ENCODE measurements at places on chromosomes 12 and 14.

GRCh38 chr14:78104655-78105054 lies 65.5 kb upstream of the NRXN3 start:
- DNase-seq, result no peak

DNA sequence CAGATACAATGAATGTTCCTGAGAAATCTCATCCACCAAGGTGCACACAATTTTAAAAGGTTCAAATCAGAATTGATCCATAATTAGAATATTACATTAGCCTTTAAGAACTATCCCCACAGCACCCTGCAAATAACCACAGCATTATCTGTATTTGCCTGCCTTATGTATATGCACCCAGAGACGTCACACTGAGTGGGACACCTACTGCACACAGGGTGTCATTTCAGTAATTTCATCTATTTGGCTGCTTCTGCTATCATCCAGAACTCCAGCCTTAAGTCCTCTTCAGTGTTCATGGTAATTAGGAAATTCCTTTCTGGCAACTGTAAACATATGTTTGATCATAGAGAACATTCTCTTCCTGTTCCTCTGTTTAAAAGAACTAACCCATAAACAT lies 298.4 kb downstream of the SYT1 start:
- DNase-seq, result no peak

DNA sequence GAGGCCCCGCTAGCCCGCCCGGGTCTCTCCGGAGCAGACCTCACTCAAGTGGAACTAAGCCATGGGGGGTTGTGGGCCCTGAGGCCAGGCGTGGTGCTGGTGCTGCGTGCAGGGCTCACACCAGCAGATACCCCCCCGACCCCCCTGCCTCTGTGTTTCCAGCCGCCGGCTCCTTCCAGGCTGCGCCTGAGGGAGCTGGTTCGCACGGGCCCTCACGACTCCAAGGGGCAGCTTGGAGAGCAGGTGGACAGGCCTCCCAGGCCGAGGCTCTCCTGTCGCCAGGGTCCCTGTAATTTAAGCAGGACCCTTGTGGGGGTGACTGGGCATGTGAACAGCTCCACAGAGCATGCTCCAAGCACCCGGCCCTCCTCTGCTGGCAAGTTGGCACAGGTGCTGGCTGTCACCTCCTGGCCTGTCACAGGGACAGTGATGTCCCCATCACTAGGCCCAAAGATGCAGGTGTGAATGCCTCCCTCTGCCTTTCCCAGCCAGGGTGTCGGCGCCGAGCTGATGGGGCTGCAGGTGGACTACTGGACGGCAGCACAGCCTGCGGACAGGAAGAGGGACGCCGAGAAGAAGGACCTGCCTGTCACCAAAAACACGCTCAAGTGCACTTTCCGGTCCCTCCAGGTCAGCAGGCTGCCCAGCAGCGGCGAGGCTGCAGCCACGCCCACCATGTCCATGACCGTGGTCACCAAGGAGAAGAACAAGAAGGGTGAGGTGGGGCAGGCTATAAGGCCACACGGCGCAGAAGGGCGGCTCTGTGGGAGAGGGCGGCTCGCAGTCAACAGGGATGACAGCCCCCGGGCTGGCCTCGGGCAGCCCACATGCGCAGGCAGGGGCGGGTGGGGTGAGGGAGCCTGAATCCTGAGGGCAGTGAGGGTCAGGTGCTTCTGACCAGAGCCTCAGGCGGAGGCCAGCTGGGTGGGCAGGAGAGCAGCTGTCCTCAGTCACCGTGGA lies 5.9 kb upstream of the TEX22 start:
- no peak for DNase-seq

DNA sequence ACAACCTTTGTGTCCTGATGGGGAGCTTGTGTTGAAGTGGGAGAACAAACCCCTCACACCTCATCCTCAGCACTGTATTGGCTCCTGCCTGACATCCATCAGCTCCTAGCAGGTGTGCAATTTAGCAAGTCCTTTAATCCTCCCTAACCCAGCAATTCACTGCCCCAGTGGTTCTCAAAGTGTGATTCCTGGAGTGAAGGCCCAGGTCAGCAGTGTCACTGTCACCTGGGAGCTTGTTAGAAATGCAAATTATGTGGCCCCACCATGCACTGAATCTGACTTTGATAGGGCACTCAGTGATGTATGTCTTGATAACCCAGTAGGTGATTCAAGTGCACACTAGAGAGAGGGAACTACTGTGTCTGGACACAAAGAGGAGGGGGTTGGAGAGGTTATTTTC lies 133.6 kb downstream of the FGD4 start:
- DNase-seq, result no peak

DNA sequence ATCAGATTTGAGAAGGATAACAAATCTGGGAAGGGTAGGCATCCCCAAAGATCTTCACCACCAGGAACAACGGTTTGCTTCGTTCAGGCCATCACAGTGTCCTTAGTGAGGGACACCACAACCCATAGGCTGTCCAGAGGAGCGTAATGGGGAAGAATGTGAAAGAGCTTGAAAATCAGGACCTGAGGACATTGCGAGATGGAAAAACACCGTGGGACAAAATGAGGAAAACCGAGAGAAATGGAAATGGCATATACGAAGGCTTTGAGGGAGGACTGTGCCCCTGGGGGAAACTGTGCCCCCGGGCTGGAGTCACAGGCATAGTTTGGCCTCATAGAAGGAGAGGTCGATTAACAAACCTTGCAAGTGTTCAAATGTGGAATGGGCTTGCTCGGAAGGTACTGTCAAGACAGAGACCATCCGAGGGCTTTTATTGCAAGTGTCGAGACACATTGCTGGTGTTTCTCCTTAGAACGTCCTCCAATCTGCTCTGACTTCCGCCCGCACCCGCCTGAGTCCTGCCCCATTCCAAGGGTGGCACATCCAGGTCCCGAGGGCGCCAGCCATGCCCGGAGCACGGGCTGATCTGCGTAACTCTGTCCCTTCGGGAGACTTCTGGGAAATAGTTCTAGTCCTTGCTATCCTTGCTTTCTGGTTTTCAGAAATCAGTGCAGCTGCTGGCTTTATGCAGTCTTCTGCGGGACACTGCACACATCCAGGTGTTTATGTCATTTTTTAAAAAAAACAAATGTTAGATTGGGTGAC lies 885 bp upstream of the PALS1 start:
- DNase-seq, result no peak

- no peak for DNase-seq
These were observed 258.6 kb downstream of the ADAMTS20 start for GRCh38 chr12:43293396-43293795.

- DNase-seq, result no peak
These were observed 100.4 kb upstream of the FGD4 start for GRCh38 chr12:32298917-32299316.

DNA sequence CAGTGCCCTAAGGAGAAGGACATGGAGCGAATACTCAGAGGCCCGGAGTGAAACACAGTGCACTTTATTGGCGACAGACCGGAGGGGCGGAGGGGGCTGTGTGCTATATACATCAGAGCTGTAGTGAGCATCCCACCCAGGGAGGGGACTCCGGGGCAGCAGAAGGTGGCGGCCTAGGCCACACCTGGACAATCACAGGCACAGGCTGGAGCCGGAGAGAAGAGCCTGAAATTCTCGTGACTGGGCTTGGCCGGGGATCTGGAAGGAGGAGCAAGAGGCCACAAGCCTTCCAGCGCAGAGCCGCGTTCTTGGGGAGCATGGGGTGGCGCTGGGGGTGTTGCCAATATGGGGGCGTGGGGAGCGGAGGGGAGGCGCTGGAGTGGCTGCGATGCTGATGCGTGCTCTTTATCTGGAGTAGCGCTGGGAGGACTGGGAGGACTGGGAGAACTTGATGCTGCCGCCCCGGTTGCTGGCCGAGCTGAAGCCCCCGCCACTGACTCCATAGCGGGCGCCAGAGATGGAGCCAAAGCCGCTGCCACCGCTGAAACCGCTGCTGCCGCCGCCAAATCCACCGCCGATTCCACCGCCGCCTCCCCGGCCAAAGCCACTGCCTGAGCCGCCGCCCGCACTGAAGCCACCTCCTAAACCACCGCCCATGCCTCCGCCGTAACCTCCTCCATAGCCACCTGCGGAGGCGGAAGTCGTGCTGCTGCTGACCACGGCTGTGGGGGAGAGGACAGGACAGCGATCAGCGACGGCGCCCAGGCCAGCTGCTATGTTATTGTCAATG lies 6.1 kb downstream of the KRT3 start:
- DNase-seq, result no peak

- DNase-seq, result no peak
These were observed 1.9 kb downstream of the GYS2 start for GRCh38 chr12:21602774-21603173.

DNA sequence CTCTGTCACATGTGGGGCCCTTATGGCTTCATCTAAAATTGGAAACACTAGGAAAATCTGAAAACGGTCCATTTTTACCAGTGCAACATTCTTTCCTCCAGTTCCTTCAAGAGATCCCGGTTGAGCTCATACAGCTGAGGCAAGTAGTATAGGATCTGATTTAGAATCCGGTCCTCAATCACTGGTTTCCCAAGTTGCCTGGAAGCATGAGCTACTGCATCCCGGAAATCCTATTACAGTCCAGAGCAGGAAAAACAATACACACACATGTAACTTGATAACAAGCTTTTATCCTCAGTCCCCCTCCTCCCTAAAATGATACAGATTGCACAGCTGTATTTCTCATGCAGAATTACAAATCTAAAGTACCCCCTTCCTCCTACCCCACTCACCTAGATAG lies 67.9 kb upstream of the NR2C1 start:
- no peak for DNase-seq

- DNase-seq, result no peak
These were observed 56.7 kb downstream of the PLEKHG3 start for GRCh38 chr14:64760916-64761315.

GRCh38 chr12:97639702-97640101 lies 177.1 kb downstream of the RMST start:
- no peak for DNase-seq

DNA sequence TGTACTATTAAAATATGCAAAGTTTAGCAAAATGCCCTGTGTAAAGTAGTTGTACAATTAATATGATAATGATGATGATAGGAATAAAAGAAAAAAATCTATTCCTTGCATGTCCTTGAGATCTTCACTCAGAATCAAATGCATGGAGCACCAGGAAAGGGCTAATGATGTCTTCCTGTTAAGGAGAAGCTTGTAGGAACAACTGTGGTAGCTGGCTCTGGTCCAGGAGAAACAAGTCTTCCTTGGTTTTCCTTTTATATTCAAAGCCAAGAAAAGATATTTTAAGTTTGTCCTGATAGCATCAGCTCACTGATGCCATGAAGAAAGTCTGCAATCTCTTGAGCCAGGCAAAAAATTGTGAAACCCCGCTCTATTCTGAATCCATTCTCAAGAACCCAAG lies 138.9 kb downstream of the PIK3C2G start:
- DNase-seq, result no peak

GRCh38 chr14:101857226-101857625 lies 95.7 kb downstream of the PPP2R5C start:
- DNase-seq, result no peak

DNA sequence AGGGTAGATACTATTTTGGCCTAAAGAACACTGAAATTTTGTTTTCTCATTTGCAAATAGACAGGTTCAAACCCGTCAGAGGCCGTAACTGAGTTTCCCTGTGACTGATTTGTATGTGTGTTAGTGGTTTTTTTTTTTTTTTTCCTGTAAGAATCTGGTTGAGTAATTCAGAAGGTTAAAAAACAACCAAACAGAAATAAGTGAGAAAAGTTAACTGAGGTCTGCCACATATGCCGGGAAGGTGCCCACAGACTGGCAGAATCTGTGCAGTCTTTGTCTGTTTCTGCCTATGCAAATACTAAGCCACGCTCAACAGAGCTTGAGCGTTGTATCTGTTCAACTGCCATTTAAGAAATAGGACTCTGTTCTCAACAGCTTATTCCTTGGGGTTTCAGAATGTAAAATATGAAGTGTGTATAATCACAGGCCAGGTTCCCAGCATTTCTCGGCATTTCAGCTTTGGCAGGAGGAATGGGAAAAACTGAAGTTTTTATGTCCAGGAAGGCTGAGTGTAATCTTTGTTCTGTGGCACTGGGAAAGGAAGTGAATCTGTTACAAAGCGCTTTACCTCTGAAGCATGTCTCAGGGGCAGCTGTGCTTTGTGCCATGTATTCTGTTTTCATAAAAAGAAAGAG lies 181.9 kb downstream of the PRKCH start:
- no peak for DNase-seq

DNA sequence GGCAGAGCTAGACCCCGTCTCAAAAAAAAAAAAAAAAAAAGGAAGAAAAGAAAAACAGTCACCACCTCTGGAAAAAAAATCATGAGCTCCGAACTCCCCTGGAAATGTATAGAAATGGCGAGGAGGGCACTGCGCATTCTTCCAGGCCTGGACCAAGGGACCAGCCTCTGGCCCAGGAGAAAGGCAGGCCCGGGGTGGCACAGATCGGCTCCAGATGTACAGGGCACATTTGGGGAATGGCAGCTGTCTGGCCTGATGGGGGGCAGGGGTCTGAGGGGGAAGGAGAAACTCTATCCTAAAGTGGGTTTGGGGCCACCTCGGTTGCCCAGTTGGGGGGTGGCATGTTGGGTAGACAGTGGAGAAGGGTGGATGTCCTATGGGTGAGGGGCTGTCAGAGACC lies 46.0 kb upstream of the EML1 start:
- DNase-seq, result no peak
